ENCODE measurements at places on chromosomes 1 and 21. TPM values are rescaled to one million over a fixed set of nuclear protein-coding genes. Genes with fewer than 3 reads are reported as not detected.

BRINP2 gene
- total RNA-seq = 0.41 TPM

- no peak for DNase-seq
These were observed 133.4 kb downstream of the SYT2 start for GRCh38 chr1:202576816-202577215.

GRCh38 chr1:244154872-244155531, 103.9 kb downstream of the ZBTB18 start:
- DNase-seq = no peak

- DNase-seq = no peak
These were observed 130.8 kb upstream of the EDN2 start for GRCh38 chr1:41615316-41615715.

- no peak for DNase-seq
These were observed 3.5 kb downstream of the RO60 start for GRCh38 chr1:193062698-193063463.

GRCh38 chr1:183291802-183292514, 105.9 kb downstream of the LAMC2 start:
- no peak for DNase-seq

DNA sequence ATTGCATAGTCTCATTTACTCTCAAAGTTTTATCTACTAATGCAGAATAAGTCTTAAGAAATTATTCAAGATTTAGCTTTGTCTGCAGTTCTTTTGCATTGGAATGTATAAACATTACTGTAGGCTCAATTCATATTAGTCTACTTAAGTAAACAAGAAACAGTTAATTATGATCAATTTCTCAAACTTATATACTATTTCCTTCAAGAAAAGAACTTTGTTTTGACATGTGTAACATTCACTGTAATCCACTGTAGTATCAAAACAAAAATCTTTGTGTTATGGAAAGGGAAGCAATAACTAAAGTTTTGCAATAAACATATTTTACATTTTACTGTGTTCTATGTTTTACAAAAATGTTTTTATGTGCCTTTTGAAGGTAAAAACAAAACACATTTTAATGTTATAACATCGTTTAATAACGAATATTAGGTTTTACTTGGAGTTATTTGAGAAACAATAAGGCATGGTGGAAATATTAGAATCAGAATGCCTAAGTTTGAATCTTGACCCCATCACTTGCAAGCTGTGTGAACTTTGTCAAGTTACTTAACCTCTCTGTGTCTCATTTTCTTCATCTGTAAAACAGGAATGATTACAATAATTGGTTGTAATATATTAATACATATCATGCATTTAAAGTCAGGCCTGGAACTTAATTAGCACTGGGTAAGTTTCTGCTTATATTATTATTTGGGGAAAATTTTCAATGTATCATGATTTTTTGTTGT, 77.0 kb upstream of the DPH5 start:
- DNase-seq = no peak

DNA sequence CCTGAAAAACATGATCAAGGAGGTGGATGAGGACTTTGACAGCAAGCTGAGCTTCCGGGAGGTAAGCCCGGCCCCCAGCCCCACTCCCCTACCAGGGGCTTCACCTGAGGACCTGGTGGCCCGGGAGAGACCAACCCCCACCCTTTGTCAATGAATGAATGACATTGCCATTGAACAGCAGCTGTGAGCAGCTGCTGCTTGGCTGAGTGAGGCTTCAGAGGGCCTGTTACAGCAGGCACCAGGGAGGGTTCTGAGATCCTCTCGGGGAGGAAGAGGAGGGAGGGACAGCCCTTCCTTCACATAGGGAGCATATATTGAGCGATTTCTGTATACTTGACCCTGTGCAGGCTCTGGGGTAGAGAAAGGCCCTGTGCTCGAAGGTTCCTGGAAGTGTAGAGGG, 12.3 kb upstream of the CTRC start:
- DNase-seq = no peak

DNA sequence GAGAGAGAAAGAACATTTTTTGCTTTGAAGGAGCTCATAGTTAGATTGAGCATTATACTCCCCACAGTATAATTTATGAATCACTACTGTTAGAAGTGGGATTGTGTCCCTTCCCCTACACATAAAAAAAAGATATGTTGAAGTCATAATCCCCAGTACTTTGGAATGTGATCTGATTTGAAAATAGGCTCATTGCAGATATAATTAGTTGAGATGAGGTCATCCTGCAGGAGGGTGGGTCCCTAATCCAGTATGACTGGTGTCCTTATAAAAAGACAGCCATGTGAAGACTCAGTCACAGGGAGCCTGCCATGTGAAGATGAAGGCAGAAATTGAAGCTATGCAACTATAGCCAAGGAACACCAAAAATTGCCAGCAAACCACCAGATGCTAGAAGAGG, 76.4 kb downstream of the TGFB2 start:
- DNase-seq = no peak

GRCh38 chr1:175824079-175824478, 80.7 kb upstream of the TNR start:
- no peak for DNase-seq

ERICH3 gene
- total RNA-seq = 1.1 TPM

GRCh38 chr1:100862591-100862990, 32.1 kb downstream of the EXTL2 start:
- DNase-seq = no peak

GRCh38 chr1:234893359-234893724, 235.3 kb downstream of the TOMM20 start:
- no peak for DNase-seq

HPCA gene
- 1.1 TPM for total RNA-seq

GRCh38 chr1:43969746-43970466, at the start of gene DPH2:
Gene DPH2 (plus strand): TSS chr1:43970010. CDS start chr1:43970176, 166 bp downstream.
- DNase-seq = peak; percentile 91

BECN2 gene
- total RNA-seq = not detected

- no peak for DNase-seq
These were observed 1.5 kb upstream of the CRABP2 start for GRCh38 chr1:156706657-156707416.

DNA sequence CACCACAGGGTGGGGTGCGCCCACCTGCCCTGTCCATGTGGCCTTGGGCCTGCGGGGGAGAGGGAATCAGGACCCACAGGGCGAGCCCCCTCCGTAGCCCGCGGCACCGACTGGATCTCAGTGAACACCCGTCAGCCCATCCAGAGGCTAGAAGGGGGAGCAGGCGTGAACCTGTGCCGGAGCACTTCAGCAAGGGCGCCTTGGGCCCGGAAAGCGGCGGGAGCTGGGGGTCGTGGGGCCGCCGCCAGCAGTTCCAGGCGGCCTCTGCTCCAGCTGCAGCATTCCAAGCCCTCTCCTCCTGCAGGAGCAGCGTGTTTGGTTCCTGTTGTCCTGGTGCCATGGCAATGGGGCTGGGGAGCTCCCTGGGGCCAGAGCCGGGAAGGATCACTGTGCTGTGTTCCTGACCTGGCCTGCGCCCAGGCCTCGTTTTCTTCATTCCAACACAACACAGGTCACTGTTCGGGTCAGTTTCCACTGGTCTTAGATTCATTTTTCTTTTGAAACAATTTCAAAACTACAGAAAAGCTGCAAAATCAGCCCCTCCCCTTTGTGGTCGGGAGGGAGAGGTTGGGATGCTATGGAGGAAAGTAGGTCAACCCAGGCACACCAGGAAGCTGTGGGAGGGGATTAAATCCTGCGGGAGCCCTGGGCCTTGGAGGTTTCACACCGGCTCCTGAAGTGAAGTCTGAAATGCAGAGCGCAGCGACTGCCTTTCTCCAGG, 18.8 kb downstream of the SLX9 start:
- DNase-seq = no peak

DNA sequence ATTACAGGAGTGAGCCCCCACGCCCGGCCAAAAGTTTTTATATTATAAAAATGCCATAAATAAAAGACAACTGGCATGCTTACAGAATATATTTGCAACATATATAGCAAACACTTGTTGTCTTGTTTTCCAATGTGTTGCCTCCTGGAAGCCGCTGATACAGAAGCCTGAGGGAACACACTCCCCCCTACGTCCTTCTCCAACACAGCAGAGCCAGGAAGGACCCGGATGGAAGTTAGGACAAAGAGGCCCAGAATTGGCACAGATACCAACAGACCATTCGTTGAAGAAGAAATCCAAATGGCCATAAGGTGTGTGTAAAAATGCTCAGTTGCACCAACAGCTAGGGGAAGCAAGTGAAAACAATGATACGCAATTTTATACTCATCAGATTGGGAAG, 1.3 kb upstream of the PLA2G5 start:
- DNase-seq = no peak

GRCh38 chr1:68136187-68136586, 85.8 kb upstream of the DIRAS3 start:
- no peak for DNase-seq

- DNase-seq = no peak
These were observed 351.8 kb upstream of the FMN2 start for GRCh38 chr1:239739919-239740318.

H3-3A gene
- total RNA-seq = 1,238 TPM

DNA sequence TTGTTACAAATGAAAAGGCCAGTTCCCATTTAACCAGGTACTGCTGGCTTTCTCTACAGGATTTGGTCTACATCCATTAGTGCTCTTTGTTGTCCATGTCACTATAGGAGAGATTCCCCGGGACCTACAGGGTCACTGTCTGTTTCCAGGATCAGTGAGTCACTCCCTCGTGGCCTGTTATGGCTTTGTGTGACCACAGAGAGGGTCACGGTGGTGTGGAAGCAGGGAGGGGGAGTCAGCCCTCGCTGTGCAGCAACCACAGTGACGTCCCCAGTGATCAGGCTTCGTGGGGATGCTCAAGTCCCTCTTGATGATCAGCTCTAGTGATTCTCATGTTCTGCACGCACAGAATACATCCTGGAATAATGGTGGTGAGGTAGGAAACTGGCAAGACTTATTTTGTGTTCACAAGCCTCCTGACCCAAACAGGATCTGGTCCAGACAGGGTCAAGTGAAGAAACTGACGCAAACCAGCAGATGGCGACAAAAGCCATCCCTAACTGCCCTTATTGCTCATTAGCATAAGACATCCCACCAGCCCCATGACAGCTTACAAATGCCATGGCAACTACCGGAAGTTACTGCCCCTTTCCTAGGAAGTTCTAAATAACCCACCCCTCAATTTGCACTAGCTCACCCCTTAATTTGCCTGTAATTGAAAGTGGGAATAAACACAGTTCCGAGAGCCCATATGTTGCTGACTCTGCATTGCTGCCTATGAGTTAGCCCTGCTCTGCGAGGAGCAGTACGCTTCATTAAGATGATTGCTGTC, 98.5 kb downstream of the DISC1 start:
- DNase-seq = no peak

- no peak for DNase-seq
These were observed 154.0 kb upstream of the C1orf87 start for GRCh38 chr1:60227601-60228000.

MAP3K21 gene
- total RNA-seq = 13.1 TPM

GRCh38 chr1:208475449-208475848, 231.3 kb upstream of the PLXNA2 start:
- no peak for DNase-seq

DNAJB4 gene
- 30.1 TPM for total RNA-seq

DNA sequence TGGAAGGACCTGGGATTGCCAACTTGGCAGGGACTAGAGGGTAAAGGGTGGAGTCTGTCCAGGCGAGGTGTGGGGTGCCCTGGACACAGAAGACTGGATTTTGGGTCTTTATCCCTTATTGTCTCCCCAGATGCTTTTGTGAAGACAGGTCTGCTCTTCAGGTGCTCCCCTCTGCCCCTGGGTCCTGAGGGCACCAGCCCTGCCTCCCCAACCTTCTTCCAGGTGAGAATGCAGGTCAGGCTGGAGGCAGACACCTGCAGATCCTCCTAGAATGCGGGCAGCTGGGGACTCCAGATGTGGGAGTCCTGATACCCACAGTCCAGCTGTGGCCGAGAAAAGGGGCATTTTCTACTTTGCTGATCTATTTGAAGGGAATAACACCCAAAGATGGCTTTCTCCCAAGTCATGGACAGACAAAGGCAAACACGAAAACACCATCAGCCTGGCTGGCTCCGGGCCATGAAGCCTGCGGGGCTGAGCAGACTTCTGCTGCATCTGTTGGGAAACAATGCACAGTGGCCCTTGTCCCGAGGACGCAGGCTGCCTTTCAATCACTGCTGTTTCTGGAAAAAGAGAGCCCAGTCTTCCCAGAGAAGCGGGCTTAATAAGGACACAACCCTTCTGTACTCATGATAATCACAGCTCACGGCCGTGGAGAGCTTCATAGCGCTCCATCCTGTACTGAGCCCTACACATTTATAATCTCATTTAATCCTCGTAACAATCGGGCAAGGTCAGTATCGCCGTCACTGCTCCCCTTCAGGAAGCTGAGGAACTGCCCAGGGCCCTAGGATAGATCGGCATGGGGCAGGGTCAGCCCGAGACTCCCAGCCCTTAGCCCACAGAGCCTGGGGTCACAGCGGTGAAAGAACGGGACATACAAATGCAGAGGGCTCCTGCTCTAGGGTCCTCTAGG, 62.0 kb upstream of the ABCG1 start:
- no peak for DNase-seq

DNA sequence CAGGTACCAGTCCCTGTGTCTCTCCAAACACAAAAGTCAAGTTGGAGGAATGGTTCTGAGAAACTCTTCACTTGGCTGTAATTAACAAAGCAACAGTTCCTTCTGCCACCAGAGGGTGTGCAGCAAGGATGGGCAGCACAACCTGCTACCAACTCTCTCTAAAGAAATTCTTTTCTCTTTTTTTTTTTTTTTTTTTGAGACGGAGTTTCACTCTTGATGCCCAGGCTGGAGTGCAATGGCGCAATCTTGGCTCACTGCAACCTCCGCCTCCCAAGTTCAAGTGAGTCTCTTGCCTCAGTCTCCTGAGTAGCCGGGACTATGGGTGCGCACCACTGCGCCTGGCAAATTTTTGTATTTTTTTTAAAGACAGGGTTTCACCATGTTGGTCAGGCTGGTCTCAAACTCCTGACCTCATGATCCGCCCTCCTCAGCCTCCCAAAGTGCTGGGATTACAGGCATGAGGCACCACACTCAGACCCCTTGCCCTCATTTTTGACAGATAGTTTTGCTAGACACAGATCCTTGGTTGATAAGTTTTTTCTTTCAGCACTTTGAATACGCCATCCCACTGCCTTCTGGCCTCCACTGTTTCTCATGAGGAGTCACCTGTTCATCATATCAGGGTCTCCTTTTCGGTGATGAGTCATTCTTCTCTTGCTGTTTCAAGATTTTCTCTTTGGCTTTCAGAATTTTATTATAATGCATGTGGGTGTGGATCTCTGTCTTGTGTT, 12.1 kb upstream of the DEGS1 start:
- no peak for DNase-seq

- DNase-seq = no peak
These were observed 909 bp upstream of the APP start for GRCh38 chr21:26171258-26172100.

GRCh38 chr1:43284546-43285110, 753 bp downstream of the C1orf210 start:
- no peak for DNase-seq

Measured in progenitor cell of endocrine pancreas (in vitro differentiated cells).